ENCODE measurements at places on chromosomes 12 and 14.

DNA sequence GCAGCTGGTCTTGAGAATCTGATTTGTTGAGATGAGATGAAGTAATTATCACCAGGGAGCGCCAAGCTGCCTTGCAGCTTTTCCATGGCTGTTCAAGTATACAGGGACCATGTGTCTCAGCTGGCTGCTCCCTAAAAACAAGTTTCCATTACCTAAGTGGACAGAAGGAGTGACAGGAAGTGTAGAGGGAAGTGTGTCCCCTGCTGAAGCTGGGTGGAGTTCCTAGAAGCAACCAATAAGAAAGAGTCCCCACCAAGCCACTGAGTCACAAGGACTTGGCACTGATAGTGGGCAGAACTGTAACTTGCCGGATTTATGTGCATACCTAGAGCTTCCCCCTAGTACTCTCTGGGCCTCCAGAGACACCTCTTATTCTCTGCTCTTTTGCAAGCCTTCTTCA lies 1.5 kb upstream of the GPX2 start:
- DNase-seq = no peak

DNA sequence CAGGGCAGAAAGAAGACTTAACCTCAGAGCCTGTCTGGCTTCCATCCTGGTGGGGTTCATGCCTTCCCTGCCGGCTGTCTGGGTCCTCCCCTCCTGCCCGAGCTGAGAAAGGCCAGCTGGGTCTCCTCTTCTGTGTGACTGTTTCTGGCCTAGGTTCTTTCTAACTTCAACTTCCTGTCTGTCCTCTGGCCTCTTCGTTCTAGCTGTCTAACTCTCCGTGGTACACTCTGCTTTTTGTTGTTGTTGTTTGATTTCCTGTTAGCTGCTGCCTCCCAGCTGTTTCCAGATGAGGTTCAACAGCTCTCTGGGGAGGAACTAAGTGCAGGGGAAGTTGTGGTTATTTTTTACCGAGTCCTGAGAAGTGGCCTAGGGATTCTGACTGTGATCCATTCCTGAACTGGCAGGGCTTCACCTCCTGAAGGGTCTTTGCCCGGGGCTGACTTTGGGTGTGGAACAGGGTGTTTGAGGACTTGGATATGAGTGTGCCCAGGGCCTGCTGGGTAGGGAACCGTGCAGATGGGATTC lies 3.2 kb downstream of the MLXIP start:
- DNase-seq = no peak

GRCh38 chr14:92568621-92569479 lies 55.3 kb downstream of the RIN3 start:
- DNase-seq = no peak

GRCh38 chr12:111101003-111101402 lies 180.6 kb upstream of the MYL2 start:
- no peak for DNase-seq

GRCh38 chr12:63944034-63944579 lies 99.6 kb downstream of the SRGAP1 start:
- no peak for DNase-seq

DNA sequence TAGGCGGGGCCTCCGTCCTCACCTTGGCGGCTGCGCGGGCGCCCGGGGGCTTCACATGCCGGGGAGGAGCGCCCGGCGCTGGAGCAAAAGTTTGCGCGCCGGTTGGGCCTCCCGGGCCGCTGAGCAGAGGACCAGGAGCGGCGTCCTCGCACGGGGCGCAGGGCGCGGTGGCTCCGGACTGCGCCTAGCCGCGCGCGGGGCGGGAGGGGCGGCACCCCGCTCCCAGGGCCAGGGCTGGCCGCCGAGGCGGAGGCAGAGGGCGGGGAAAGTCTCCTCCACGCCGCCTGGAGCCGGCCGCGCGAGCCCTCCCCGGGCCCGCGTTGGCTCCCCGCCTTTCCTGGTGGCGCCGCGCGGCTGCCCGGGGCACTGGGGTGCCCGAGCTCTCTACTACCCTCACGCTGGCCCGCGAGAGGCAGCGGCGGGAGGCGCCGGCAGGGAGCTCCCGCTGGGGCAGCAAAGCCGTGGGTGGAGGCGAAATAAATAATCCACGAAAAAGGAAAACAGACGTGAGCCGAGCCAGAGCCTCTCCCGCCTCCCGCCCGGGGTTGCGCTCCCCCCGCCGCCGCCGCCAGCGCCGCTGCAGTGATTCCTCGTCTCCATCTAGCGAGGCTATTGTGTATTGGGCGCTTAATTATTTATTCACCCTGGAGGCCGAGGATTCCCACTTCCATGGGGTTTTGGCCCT lies 400 bp upstream of the PRIMA1 start:
- DNase-seq = no peak

DNA sequence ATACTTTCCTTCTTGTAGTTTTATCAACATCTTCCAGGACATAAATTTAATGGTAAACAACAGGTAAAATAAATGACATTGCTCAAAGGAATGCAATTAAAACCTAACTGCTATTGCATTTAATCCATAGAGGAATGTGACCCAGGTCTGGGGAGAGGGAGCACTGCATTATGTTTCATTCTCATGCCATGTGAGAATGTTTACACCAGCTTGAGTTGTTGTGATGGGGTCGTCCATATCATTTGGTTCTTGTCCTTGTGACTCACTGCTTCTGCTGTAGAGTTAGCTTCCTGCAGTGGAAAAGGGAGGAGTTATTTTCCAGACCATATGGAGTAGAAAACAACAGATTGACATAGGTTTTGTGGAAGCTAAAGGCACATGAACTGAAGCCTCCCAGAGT lies 129.3 kb upstream of the PMCH start:
- DNase-seq = no peak
